ENCODE measurements at places on chromosomes 2 and 18.

GRCh38 chr2:57881998-57882888, 164.4 kb upstream of the VRK2 start:
- DNase-seq: peak; percentile 38

- DNase-seq: peak; percentile 90
Observed at GRCh38 chr2:224869601-224870233, 153.6 kb upstream of the CCDC195 start.

DNA sequence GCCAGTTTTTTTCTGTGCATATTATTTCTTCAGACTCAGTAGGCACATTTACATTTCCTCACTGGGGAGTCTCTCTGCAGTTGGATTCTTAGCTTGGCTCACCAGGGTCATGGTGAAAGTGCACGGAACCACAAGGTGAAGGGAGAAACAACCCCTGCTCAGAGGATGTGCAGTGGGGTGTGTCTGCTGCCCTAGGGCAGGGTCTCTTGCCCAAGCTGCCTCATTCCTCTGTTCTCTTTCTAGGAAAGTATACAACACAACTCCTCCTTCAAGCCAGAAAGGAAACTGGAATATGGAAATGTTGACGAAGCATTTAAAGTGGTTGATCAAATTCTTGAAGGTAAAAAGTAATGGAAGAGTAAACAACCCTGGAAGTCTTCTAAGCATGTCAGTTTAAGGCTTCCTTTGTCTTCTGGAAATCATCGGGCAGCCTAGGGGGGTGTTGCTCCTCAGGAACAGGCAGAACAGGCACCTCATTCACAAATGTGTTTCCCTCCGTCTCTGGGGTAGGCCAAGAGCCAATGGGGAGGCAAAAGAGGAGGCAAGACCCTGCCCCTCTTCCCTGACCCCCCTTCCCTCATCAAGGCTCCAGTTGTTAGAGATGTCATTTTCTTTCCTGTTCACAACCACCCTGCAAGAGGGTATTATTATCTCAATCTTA, 41.4 kb downstream of the AOX1 start:
- DNase-seq: no peak

GRCh38 chr18:32770054-32770665, 2.7 kb downstream of the KLHL14 start:
- no peak for DNase-seq

- DNase-seq: peak; percentile 89
Observed at GRCh38 chr2:44578471-44579093, 216.8 kb downstream of the CAMKMT start.

DNA sequence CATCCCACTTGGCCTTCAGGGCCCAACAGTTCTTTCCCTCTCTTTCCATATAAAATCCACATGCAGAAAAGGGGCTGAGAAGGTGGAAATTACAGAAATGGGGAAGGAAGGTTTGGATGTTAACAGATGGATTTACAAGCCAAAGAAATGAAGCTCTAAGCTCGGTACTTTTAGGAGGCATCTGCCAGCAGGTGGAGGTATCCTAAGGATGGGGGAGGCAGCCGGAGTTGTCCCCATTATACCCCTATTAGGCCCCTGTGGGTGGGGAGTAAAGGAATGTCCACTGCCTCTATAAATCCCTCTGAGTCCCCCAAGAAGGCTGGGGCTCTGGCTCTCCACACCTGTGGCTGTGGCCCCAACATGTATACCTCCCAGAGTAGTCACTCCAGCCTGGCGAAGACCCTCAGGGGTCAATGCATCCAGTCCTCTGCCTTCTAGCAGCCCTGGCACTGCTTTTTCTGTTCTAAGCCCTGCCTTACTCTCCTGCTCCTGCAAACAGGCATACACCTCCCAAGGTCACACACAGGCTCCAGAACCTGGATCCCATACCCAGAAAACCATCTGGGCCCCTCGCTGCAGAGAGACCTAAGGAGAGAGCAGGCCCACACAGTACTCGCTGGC, 1.2 kb downstream of the FBXO41 start:
- DNase-seq: no peak

GRCh38 chr2:46634905-46635304, 155.5 kb downstream of the TMEM247 start:
- DNase-seq: no peak

GRCh38 chr2:56132138-56132537, 51.7 kb upstream of the CCDC85A start:
- peak; percentile 14 for DNase-seq

- DNase-seq: no peak
Observed at GRCh38 chr2:34365932-34366331, 766.8 kb upstream of the FAM98A start.

- peak; percentile 27 for DNase-seq
Observed at GRCh38 chr2:229388731-229389130, 117.6 kb upstream of the PID1 start.

GRCh38 chr2:152875701-152876695, 157.6 kb downstream of the ARL6IP6 start:
- DNase-seq: no peak

Measured in fibroblast of gingiva (primary cell).